Transverse colon (tissue), 4 donors: ENCODE measurements at places on chromosomes 12 and 14. TPM values are rescaled to one million over a fixed set of nuclear protein-coding genes. Genes with fewer than 3 reads are reported as not detected.

GRCh38 chr14:81555051-81555450, 21.4 kb upstream of the SEL1L start:
- no peaks in the 10 kb centered on the region for H3K36me3 ChIP-seq
- no peaks in the 10 kb centered on the region for H3K27me3 ChIP-seq
- no peaks in the 10 kb centered on the region for H3K4me1 ChIP-seq
- no peak overlapping the region for H3K27ac ChIP-seq

DNA sequence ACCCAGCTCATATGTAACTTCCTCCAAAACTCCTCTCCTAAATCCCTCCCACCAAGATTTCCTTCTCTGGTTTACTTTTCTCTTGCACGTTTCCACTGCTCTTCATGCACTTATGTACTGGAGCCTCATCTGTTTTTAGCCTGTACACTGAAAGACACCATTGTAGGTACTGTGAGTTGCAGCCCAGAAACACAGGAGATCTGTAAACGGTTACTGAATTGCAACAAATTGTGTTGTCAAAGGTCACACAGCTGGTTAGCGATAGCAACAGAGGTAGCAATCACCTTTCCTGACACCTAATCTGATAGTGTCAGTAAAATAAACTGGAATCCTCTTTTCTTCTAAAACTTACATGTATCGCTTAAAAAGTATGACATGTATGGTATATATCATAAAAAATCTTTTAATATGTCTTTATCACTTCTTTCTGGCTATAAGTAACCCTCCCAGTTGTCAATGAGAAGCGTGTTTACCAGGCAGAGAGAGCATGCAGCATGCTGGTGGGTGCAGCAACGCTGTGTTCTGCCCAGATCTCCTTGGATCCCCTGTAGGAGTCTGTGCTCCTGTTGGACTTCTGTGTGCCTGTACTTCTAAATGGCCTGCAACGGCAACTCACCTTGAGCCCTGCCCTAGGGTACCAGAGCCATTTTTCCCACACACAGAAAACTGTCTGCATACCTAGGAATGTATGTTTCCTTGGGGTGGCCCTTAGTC, 121.5 kb upstream of the CPM start:
- no peaks in the 10 kb centered on the region for H3K36me3 ChIP-seq
- no peaks in the 10 kb centered on the region for H3K27me3 ChIP-seq
- no peaks in the 10 kb centered on the region for H3K4me1 ChIP-seq
- H3K4me3 ChIP-seq = no peak overlapping the region
- DNase-seq = no peak
- no peak overlapping the region for H3K27ac ChIP-seq

GRCh38 chr14:94888121-94888520, 118.2 kb upstream of the GSC start:
- no peaks in the 10 kb centered on the region for H3K4me1 ChIP-seq
- no peaks in the 10 kb centered on the region for H3K36me3 ChIP-seq
- H3K27ac ChIP-seq = no peak overlapping the region
- H3K4me3 ChIP-seq = peak overlapping the region; percentile 16
- peak; percentile 84 for DNase-seq

DNA sequence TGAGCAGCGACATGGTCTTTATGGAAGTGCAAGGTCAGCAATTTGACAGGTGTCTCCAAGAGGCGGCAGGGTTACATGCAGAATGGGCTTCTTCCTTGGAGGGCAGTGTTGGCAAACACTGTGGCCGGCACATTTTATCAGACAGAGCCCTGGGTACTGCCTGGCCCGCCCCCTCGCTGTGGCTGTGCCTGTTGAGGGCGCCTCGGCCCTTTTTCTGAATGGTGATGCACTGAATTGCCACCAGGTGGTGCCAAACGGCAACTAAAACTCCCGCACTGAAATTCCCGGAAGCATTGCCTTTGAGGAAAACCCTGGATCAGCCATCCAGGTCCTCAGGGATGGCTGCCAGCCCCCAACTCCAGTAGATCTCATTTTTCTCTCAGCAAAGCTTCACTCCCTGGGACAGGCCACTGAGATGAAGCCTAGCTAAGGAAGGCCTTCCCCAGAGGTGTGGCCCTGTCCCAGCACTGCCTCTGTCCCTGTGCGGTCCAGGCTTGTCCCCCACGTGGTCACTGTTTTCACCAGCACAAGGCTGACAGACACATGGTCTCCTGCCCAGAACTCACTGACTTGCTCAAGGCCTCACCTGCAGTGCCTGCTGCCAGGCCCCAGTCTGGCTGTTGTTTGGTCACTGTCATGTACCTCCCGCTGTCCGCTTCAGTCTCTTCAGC, 73.6 kb downstream of the TESC start:
- no peak overlapping the region for H3K27ac ChIP-seq
- no peaks in the 10 kb centered on the region for H3K27me3 ChIP-seq
- peaks cover 5% of the 10 kb centered on the region for H3K4me1 ChIP-seq

GRCh38 chr12:80445083-80445793, 1.2 kb downstream of the PTPRQ start:
- no peaks in the 10 kb centered on the region for H3K36me3 ChIP-seq
- H3K4me1 ChIP-seq = no peaks in the 10 kb centered on the region
- no peak overlapping the region for H3K4me3 ChIP-seq
- H3K27me3 ChIP-seq = no peaks in the 10 kb centered on the region
- no peak for DNase-seq

- H3K27me3 ChIP-seq = no peaks in the 10 kb centered on the region
- no peaks in the 10 kb centered on the region for H3K36me3 ChIP-seq
- H3K27ac ChIP-seq = no peak overlapping the region
- H3K4me3 ChIP-seq = no peak overlapping the region
Observed at GRCh38 chr14:54325766-54326165, 71.0 kb upstream of the CDKN3 start.

The CMKLR1 gene
- 4.2 TPM for total RNA-seq

GRCh38 chr12:3106579-3106978, 29.4 kb downstream of the TSPAN9 start:
- peaks cover 13% of the 10 kb centered on the region for H3K4me1 ChIP-seq
- H3K27ac ChIP-seq = no peak overlapping the region
- H3K27me3 ChIP-seq = no peaks in the 10 kb centered on the region
- H3K4me3 ChIP-seq = no peak overlapping the region

- peaks cover 3% of the 10 kb centered on the region for H3K27me3 ChIP-seq
- H3K36me3 ChIP-seq = no peaks in the 10 kb centered on the region
- no peak overlapping the region for H3K27ac ChIP-seq
- DNase-seq = no peak
- H3K4me3 ChIP-seq = no peak overlapping the region
Observed at GRCh38 chr14:61927060-61927459, 164.8 kb downstream of the SNAPC1 start.

DNA sequence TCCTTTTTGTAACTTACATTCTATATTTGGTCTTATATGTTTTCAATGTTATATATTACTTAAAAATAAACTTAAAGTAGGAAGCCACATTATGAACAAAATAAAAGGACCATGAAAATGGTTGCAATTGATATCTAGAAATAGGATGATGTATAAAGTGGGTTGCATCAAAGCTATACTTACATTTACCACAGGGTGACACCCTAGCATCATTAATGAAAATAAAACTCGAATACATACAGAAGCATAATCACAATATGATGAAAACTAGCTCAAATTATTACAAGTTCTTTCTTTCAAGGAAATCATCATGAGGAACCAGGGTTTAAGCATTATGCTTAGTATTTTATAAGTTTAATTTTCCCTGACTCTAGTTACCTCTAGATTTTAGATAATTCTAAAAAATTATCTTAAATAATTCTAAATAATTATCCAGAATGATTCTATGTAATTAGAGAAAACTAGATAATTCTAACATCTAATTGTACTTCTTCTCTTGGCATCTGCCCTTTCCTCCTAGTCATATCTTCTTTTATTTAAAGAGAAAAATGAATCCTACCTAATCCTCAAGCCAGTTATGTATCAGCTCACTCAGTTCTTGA, 31.2 kb downstream of the TAS2R7 start:
- H3K27ac ChIP-seq = no peak overlapping the region
- H3K4me3 ChIP-seq = no peak overlapping the region
- peaks cover 65% of the 10 kb centered on the region for H3K27me3 ChIP-seq
- no peaks in the 10 kb centered on the region for H3K4me1 ChIP-seq
- H3K36me3 ChIP-seq = no peaks in the 10 kb centered on the region
- DNase-seq = no peak

DNA sequence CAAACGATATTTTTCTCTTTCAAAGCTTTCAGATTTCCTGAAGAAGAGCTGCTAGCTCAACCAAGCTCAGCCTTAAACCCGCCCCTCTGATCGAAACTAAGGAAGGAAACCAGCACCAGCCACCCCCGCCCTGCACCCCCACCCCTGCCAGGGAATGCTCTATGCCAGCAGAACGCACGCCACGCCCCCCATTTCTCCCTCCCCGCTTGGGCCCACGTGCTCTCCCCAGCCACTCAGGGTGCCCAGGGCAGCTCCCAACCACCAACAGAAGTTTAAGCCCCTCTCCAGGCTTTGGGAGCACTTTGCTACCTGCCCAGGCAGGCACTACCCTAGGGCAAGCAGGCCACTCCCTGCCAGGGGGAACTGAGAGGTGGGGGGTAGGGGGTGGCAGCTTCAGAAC, 18.8 kb upstream of the KRT78 start:
- H3K27me3 ChIP-seq = no peaks in the 10 kb centered on the region
- H3K4me3 ChIP-seq = no peak overlapping the region
- H3K27ac ChIP-seq = peak overlapping the region; percentile 37
- no peaks in the 10 kb centered on the region for H3K36me3 ChIP-seq
- H3K4me1 ChIP-seq = peaks cover 34% of the 10 kb centered on the region

The C12orf50 gene
- not detected for total RNA-seq

GRCh38 chr14:69916396-69916795, 37.2 kb downstream of the SMOC1 start:
- H3K4me3 ChIP-seq = no peak overlapping the region
- H3K27ac ChIP-seq = no peak overlapping the region
- H3K36me3 ChIP-seq = no peaks in the 10 kb centered on the region
- no peaks in the 10 kb centered on the region for H3K27me3 ChIP-seq
- no peak for DNase-seq
- no peaks in the 10 kb centered on the region for H3K4me1 ChIP-seq

DNA sequence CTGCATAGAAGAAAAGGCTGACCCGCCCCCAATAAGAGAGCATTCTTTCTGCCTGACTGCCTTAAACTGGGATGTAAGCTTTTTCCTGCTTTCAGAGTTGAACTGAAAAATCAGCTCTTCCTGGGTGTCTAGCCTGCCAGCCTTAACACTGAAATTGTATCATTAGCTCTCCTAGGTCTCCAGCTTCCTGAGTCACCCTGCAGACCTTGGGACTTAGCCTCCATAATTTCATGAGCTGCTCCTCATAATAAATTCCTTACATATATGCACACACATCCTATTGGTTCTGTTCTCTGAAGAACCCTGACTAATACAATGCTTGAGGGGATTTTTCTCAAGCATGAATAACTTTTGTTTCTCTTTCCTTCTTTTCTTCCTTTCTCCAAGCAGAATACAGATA, 76.4 kb upstream of the FAR2 start:
- H3K36me3 ChIP-seq = no peaks in the 10 kb centered on the region
- H3K27ac ChIP-seq = no peak overlapping the region
- H3K4me1 ChIP-seq = no peaks in the 10 kb centered on the region
- H3K4me3 ChIP-seq = no peak overlapping the region
- DNase-seq = no peak

- no peaks in the 10 kb centered on the region for H3K27me3 ChIP-seq
- no peak overlapping the region for H3K27ac ChIP-seq
- H3K4me1 ChIP-seq = no peaks in the 10 kb centered on the region
- H3K36me3 ChIP-seq = no peaks in the 10 kb centered on the region
- H3K4me3 ChIP-seq = no peak overlapping the region
Observed at GRCh38 chr12:89151536-89151935, 200.8 kb downstream of the DUSP6 start.

The TSPAN9 gene
- 4.2 TPM for total RNA-seq

GRCh38 chr14:97095269-97095668, 298.1 kb downstream of the VRK1 start:
- H3K4me1 ChIP-seq = no peaks in the 10 kb centered on the region
- H3K36me3 ChIP-seq = no peaks in the 10 kb centered on the region
- H3K27ac ChIP-seq = no peak overlapping the region
- no peak overlapping the region for H3K4me3 ChIP-seq
- no peaks in the 10 kb centered on the region for H3K27me3 ChIP-seq
- no peak for DNase-seq

The PRKCH gene
- 29.9 TPM for total RNA-seq

The TRHDE gene
- 14.9 TPM for total RNA-seq

GRCh38 chr12:130155416-130156073, 6.7 kb upstream of the FZD10 start:
- no peaks in the 10 kb centered on the region for H3K36me3 ChIP-seq
- peaks cover 34% of the 10 kb centered on the region for H3K27me3 ChIP-seq
- no peak overlapping the region for H3K27ac ChIP-seq
- DNase-seq = no peak
- no peaks in the 10 kb centered on the region for H3K4me1 ChIP-seq

The ITGA5 gene
- 55.9 TPM for total RNA-seq

The DNAJC22 gene
- total RNA-seq = 38.9 TPM

The PSMA6 gene
- total RNA-seq = 141 TPM

GRCh38 chr14:61516964-61517653, 178.2 kb upstream of the HIF1A start:
- H3K4me3 ChIP-seq = no peak overlapping the region
- H3K27me3 ChIP-seq = no peaks in the 10 kb centered on the region
- no peaks in the 10 kb centered on the region for H3K36me3 ChIP-seq
- no peak overlapping the region for H3K27ac ChIP-seq
- peaks cover 37% of the 10 kb centered on the region for H3K4me1 ChIP-seq
- DNase-seq = no peak

- H3K4me1 ChIP-seq = no peaks in the 10 kb centered on the region
- peaks cover 34% of the 10 kb centered on the region for H3K27me3 ChIP-seq
- no peak overlapping the region for H3K4me3 ChIP-seq
- no peak overlapping the region for H3K27ac ChIP-seq
- DNase-seq = no peak
Observed at GRCh38 chr14:74414403-74415114, 11.5 kb downstream of the SYNDIG1L start.

GRCh38 chr12:26554332-26554731, 278.7 kb downstream of the ITPR2 start:
- H3K27me3 ChIP-seq = no peaks in the 10 kb centered on the region
- H3K27ac ChIP-seq = no peak overlapping the region
- no peak for DNase-seq
- no peaks in the 10 kb centered on the region for H3K36me3 ChIP-seq

DNA sequence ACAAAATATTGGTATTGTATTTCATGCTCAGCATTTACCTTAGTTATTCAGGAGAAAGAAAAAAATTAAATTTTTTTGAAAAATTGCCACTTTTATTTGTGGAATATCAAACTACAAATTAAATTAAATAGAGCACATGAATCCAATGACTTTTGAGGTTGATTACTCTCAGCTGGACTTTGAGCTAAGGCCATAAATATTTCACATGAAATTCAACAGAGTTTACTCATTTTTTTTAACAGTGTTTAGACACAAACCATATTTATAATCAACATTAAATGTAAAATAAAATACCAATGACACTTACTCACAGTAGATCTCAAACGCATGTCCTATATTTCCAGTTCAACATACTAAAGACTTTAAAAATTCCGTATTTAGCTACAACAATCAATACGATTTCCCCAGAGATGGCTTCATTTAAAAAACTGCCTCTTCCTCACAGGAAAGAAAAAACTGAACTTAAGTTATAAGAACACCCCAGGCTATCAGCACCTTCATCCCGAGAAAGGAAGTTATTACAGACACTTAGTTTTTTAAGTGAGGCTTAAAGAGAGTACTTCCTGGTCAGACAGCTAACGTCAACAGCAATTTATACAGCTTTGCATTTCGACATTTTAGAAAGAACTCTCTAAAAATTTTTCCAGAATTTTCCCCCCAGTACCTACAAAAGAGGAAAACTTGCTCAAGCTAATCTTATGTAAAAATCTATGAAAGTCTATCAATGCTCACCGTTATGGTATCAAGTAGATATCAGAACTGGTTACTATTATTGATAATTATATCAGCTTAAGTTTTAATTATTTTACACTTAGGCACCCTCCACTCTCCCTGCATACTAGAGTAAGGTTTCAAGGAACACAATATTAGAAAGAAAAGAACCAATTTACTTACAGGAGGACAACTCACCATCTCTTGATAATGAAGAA, 13.8 kb downstream of the TAOK3 start:
- H3K4me1 ChIP-seq = peaks cover 21% of the 10 kb centered on the region
- H3K36me3 ChIP-seq = no peaks in the 10 kb centered on the region
- H3K27ac ChIP-seq = peak overlapping the region; percentile 71
- no peaks in the 10 kb centered on the region for H3K27me3 ChIP-seq
